Activated T-helper 2 cell treated with anti-CD3 and anti-CD28 coated beads, Interferon-gamma antibody, Interleukin-2, Interleukin-4, amounts not matched to agents 10 μg/mL and 5 μg/mL and 100 μg/mL, durations not matched to agents 14 hours and 24 hours and 36 hours (primary cell): ENCODE measurements at places on chromosomes 7 and 10. TPM values are rescaled to one million over a fixed set of nuclear protein-coding genes. Genes with fewer than 3 reads are reported as not detected.
A peak's percentile ranks its signal among the peaks of the same experiment; 100 is the strongest.

The IDI2 gene
- not detected in 2 replicates for total RNA-seq

The PRPS1L1 gene
- total RNA-seq, result not detected in 2 replicates

The RFC2 gene
- 82.9 and 85.2 TPM in 2 replicates for total RNA-seq

The EPHA1 gene
- 0.07 and 0.34 TPM in 2 replicates for total RNA-seq

The CTTNBP2 gene
- not detected in 2 replicates for total RNA-seq

The FFAR4 gene
- total RNA-seq, result not detected in 2 replicates

The COBL gene
- not detected in 2 replicates for total RNA-seq

DNA sequence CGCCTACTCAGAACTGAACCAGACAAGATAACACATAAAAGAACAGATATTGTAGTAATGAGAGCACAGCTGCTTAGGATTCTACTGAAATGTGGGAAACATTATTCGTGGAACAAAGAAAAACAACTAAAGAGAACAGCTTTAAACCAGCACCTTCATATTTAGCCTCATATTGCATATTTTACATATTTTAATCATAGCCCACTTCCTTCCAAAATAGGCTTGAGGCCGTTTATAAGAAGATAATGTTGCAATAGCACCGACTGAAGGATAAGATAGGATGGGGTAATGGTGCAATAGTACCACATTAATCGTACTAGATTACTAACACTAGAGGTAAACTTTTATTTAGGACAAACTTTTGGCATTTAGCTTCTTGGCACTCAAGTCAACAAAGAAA, 71.3 kb downstream of the KCND2 start:
- H3K4me3 ChIP-seq, result no peak overlapping the region
- no peaks in the 10 kb centered on the region for H3K4me1 ChIP-seq
- DNase-seq, result no peak
- H3K27me3 ChIP-seq, result no peaks in the 10 kb centered on the region
- H3K27ac ChIP-seq, result no peak overlapping the region
- no peaks in the 10 kb centered on the region for H3K36me3 ChIP-seq

DNA sequence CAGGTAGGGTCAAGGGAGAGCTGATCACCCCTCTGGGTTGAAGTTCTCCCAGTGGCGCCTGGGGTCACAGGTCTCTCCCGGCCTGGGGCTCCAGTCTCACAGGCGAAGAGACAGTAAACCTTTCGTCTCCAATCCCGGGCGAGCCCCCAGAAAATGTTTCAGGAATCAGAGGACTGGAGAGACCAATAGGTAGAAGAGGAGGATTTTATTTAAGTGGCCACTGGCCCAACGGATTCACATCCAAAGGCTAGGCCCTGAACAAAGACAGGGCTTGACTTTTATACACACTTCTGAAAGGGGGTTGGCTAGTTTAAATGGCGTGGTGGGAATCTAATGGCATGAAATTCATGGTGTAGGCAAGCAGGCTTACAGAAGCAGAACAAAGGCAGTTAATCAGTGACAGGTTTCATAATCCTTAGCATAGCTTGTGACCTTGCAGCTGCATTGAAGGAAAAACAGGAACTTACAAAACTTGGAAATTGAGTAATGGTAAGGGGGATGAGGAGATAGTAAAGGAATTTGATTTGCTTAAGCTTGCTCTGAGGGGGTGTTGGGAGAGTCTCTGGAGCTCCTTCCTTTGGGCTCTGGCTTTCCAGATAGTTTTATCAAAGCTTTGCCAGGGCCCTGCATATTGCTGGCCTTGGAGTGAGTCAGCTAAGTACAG, 105.5 kb downstream of the TRIM24 start:
- H3K27ac ChIP-seq, result no peak overlapping the region
- H3K36me3 ChIP-seq, result peaks cover 88% of the 10 kb centered on the region
- no peaks in the 10 kb centered on the region for H3K27me3 ChIP-seq
- no peak overlapping the region for H3K4me3 ChIP-seq
- DNase-seq, result no peak

GRCh38 chr7:8773518-8773917, 340.1 kb downstream of the NXPH1 start:
- no peaks in the 10 kb centered on the region for H3K36me3 ChIP-seq
- H3K4me1 ChIP-seq, result no peaks in the 10 kb centered on the region
- H3K27me3 ChIP-seq, result no peaks in the 10 kb centered on the region
- no peak overlapping the region for H3K27ac ChIP-seq
- no peak for DNase-seq

DNA sequence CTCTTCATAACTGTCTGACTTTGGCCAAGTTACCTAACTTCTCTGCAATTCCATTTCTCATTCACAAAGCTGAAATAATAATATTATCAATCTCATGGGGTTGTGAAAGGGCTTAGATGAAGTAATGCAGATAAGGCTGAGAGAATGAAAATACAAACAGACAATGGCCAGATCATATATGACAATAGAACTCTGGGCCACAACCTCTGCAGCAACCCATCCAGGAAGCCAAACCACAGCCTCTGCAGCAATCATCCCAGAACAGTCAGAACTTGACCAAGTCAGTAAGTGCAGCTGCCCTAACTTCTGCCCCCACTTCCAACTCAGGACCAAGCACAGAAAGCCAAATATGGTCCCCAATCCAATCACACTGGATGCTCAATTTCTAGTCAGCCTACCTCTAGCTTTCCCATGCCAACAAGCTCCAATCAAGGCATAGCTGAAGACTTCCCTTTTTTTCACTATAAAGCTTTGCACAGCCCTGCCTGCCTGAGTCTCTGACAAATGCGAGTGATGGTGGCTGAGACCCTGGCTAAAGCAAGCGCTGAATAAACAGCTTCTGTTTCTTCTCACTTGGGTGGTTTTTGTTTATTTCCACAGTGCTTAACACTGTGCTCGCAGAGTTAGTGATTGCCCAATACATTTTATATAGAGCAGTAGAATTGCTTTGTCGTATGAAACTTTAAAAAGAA, 34.8 kb upstream of the TNPO3 start:
- H3K4me3 ChIP-seq, result no peak overlapping the region
- peaks cover 18% of the 10 kb centered on the region for H3K4me1 ChIP-seq
- peak; percentile 16 for DNase-seq
- H3K36me3 ChIP-seq, result no peaks in the 10 kb centered on the region

GRCh38 chr7:5703572-5704533, 77.6 kb downstream of the RNF216 start:
- no peak for DNase-seq
- H3K27ac ChIP-seq, result no peak overlapping the region
- H3K4me1 ChIP-seq, result peaks cover 55% of the 10 kb centered on the region
- no peak overlapping the region for H3K4me3 ChIP-seq
- H3K36me3 ChIP-seq, result peaks cover 53% of the 10 kb centered on the region

DNA sequence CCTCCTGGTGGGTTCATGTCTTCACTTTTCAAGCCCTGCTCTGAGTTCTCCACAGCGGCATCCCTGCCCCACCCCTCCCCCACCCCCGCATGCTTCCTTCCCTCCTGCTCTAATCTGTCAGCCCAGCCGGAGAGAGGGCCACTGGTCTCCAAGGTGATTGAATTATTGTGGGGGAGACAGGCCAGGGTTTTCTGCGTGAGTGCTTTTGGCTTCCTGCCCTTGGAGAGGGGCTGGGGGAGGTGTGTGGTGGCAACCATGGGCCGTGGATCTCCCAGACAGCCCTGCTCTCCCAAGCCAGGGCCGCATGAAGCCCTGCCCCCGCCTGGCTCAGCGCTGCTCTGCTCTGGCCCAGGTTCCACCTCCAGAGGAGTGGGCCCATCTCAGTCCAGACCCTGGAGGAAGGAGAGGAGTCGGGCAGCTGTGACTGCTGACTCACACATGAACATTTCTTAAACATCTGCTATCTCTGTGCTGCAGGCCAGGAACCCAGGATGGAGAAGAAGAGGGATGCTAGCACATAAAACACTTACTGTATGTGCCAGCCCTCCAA, 109.9 kb downstream of the ZMIZ1 start:
- no peak overlapping the region for H3K27ac ChIP-seq
- H3K4me3 ChIP-seq, result no peak overlapping the region
- H3K36me3 ChIP-seq, result no peaks in the 10 kb centered on the region
- DNase-seq, result no peak
- H3K4me1 ChIP-seq, result peaks cover 3% of the 10 kb centered on the region
- H3K27me3 ChIP-seq, result no peaks in the 10 kb centered on the region

GRCh38 chr10:112217386-112218035, 33.9 kb upstream of the GPAM start:
- DNase-seq, result no peak
- no peak overlapping the region for H3K27ac ChIP-seq
- no peaks in the 10 kb centered on the region for H3K4me1 ChIP-seq
- peaks cover 1% of the 10 kb centered on the region for H3K27me3 ChIP-seq
- H3K4me3 ChIP-seq, result no peak overlapping the region
- H3K36me3 ChIP-seq, result no peaks in the 10 kb centered on the region

GRCh38 chr7:22361795-22362194, 4.8 kb upstream of the RAPGEF5 start:
- H3K36me3 ChIP-seq, result no peaks in the 10 kb centered on the region
- no peak for DNase-seq
- H3K27me3 ChIP-seq, result peaks cover 30% of the 10 kb centered on the region
- H3K4me3 ChIP-seq, result no peak overlapping the region
- no peak overlapping the region for H3K27ac ChIP-seq

- H3K4me3 ChIP-seq, result no peak overlapping the region
- DNase-seq, result no peak
- H3K27me3 ChIP-seq, result no peaks in the 10 kb centered on the region
- H3K27ac ChIP-seq, result no peak overlapping the region
- no peaks in the 10 kb centered on the region for H3K36me3 ChIP-seq
- peaks cover 8% of the 10 kb centered on the region for H3K4me1 ChIP-seq
Observed at GRCh38 chr10:77825965-77826364, 100.6 kb downstream of the DLG5 start.

GRCh38 chr7:46486256-46487206, 565.5 kb upstream of the IGFBP3 start:
- H3K27ac ChIP-seq, result no peak overlapping the region
- H3K4me3 ChIP-seq, result no peak overlapping the region
- DNase-seq, result no peak
- H3K27me3 ChIP-seq, result no peaks in the 10 kb centered on the region
- H3K36me3 ChIP-seq, result no peaks in the 10 kb centered on the region

- no peak overlapping the region for H3K4me3 ChIP-seq
- H3K27me3 ChIP-seq, result no peaks in the 10 kb centered on the region
- peak overlapping the region; percentile 70 for H3K27ac ChIP-seq
- H3K4me1 ChIP-seq, result peaks cover 42% of the 10 kb centered on the region
- DNase-seq, result no peak
Observed at GRCh38 chr7:35700865-35701264, 5.9 kb upstream of the HERPUD2 start.

- H3K27me3 ChIP-seq, result no peaks in the 10 kb centered on the region
- H3K36me3 ChIP-seq, result no peaks in the 10 kb centered on the region
- H3K4me3 ChIP-seq, result no peak overlapping the region
- no peaks in the 10 kb centered on the region for H3K4me1 ChIP-seq
- no peak overlapping the region for H3K27ac ChIP-seq
- no peak for DNase-seq
Observed at GRCh38 chr10:105964009-105964408, 1200.5 kb downstream of the SORCS1 start.

DNA sequence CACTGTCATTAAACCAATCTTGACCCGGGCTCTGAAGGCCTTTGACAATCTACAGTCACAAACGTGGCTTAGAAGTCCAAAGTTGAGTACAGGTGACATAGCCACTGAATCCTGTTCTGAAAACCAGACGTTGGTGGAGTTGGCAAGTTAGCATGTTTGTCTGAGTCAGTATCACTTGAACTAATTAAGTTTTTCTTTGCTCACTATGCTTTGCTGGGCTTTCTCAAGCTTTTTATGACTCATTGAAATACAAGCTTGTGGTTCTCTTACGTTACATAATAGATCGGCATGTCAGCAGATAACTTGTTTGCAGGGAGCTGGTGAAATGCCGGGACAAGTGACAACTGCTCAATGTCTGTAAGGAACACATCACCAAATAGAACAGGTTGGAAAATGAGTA, 53.8 kb downstream of the ARL5B start:
- no peaks in the 10 kb centered on the region for H3K36me3 ChIP-seq
- no peak overlapping the region for H3K27ac ChIP-seq
- H3K4me3 ChIP-seq, result no peak overlapping the region
- DNase-seq, result no peak
- no peaks in the 10 kb centered on the region for H3K4me1 ChIP-seq
- H3K27me3 ChIP-seq, result no peaks in the 10 kb centered on the region
